Nephron progenitor cell (in vitro differentiated cells): ENCODE measurements at places on chromosomes 3 and 15.

GRCh38 chr3:16337856-16338540 lies 73.0 kb downstream of the OXNAD1 start:
- no peak overlapping the region for H3K27ac ChIP-seq
- no peak for DNase-seq
- H3K27me3 ChIP-seq, result no peaks in the 10 kb centered on the region
- peaks cover 50% of the 10 kb centered on the region for H3K36me3 ChIP-seq
- no peak overlapping the region for H3K4me3 ChIP-seq

DNA sequence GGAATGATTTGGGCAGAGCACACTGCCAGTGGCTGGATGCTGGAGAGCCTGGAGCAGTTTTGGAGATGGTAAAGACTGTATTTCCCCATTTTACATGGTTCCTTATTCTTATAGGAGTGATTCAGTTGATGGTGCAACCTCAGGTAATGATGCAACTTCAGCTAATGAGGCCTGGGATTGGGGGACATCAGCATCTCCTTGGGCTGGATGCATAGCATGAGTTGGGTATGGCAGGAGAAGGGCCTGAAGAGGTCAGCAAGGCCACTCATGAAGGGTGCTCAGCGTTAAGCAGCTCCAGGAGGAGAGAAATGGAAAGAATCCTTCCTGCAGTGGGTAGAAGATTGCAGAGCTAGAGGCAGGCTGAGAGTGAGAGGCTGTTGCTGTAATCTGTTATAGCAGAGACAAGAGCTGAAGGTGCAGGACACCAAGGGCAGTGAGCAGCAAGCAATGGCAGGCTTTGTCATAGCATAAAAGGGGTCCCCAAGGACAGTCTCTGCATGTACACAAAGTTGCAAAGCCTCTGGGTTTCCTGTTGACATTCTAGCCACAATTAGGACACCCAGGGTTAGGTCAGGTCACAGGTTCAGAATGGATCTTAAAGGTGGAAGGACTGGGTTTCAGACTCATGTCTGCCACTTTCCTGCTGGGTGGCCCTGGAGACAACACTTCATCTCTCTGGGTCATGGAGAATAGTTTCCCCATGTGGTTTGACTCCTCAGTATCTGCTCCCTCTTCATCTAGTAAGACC lies 29.5 kb upstream of the SNRK start:
- no peaks in the 10 kb centered on the region for H3K36me3 ChIP-seq
- H3K4me1 ChIP-seq, result no peaks in the 10 kb centered on the region
- peaks cover 13% of the 10 kb centered on the region for H3K27me3 ChIP-seq
- no peak overlapping the region for H3K27ac ChIP-seq

- no peaks in the 10 kb centered on the region for H3K4me1 ChIP-seq
- H3K27ac ChIP-seq, result no peak overlapping the region
These were observed 380.8 kb upstream of the NDN start for GRCh38 chr15:24067733-24068501.

- H3K27me3 ChIP-seq, result no peaks in the 10 kb centered on the region
- no peaks in the 10 kb centered on the region for H3K36me3 ChIP-seq
- no peaks in the 10 kb centered on the region for H3K4me1 ChIP-seq
- H3K4me3 ChIP-seq, result no peak overlapping the region
These were observed 29.1 kb downstream of the CADM2 start for GRCh38 chr3:84987706-84988504.

DNA sequence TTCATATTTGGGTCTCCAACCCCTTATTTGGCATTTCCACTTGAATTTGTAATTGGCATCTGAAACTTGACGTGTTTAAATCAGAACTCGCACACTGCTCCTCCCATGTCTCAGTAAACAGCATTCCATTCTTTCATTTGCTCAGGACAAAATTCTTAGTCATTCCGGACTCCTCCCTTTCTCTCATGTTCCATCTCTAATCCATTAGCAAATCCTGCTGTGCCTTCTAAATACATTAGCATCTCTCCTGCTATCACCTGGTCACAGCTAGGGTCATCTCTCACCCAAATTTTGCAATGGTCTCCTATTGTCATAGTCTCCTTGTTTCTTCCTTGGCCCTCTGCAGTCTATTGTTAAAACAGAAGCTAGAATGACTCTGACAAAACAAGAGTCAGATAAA lies 119.9 kb upstream of the CADPS start:
- H3K4me3 ChIP-seq, result no peak overlapping the region
- no peak overlapping the region for H3K27ac ChIP-seq
- H3K36me3 ChIP-seq, result no peaks in the 10 kb centered on the region
- H3K27me3 ChIP-seq, result no peaks in the 10 kb centered on the region

DNA sequence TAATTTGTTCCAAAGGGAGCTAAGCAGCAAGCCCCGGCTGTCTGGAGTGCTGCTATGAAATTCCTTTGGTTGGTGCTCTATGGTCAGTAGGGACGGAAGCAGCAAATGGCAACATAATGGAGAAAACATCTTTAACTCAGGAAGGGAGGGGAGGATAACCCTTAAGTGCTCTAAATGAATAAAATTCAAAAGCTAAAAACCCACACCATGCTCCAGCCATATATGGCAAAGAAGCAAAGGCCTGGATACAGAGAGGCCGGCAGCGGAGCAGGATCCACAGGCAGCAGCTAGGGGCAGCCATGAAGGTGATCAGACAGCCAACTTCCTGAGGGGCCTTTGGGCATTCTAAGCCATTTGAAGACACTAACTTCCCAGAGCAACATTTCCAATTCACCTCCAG lies 38.9 kb downstream of the IL17RD start:
- peaks cover 91% of the 10 kb centered on the region for H3K4me1 ChIP-seq
- peak overlapping the region; percentile 57 for H3K4me3 ChIP-seq
- peaks cover 27% of the 10 kb centered on the region for H3K36me3 ChIP-seq
- H3K27me3 ChIP-seq, result no peaks in the 10 kb centered on the region

GRCh38 chr3:185878920-185879319 lies 54.1 kb upstream of the IGF2BP2 start:
- no peak overlapping the region for H3K4me3 ChIP-seq
- H3K4me1 ChIP-seq, result peaks cover 5% of the 10 kb centered on the region
- H3K27ac ChIP-seq, result peak overlapping the region; percentile 89
- no peak for DNase-seq
- peaks cover 23% of the 10 kb centered on the region for H3K27me3 ChIP-seq
- H3K36me3 ChIP-seq, result no peaks in the 10 kb centered on the region
